ENCODE measurements at places on chromosomes 13 and 19.

- no peak for DNase-seq
Observed at GRCh38 chr19:6238256-6238642, 41.5 kb downstream of the MLLT1 start.

DNA sequence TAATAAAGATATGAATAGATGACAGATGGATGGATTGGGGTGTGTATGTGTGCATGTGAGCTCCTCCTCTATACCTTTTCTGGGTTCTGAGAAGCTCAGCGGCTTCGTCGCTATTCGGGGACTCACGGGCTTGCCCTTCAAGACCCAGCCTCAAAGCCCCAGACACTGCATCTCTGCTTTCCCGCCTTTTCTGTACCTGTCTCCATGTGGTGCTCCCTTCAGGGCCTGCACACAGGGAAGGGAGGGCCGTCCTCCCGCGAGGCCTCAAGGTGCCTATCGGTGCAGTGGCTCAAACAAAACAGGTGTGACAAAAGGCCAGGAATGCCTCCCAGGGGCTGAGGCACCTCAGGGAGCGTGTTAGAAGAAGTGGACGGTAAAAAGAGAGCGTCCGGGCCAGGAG is 16.2 kb downstream of the KRTDAP start:
- no peak for DNase-seq

- DNase-seq: no peak
Observed at GRCh38 chr19:48631225-48631624, 6.0 kb downstream of the DBP start.

DNA sequence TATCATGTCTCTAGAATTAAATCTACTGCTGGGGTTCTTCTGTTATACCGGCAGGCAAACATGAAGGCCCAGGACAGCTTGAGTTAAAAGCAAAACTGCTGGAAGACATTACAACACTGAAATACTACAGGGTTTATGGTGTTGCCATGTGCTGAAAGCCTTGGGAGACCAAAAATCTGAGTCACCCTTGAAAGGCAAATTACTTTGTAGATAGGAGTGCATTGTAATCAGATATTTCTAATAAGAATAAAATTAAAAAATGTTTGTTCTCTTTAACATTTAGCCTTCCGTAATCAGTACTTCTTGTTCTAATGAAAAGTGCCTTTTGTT is 181.3 kb downstream of the PCDH9 start:
- DNase-seq: no peak

- no peak for DNase-seq
Observed at GRCh38 chr13:22926748-22927400, 253.9 kb upstream of the SGCG start.

DNA sequence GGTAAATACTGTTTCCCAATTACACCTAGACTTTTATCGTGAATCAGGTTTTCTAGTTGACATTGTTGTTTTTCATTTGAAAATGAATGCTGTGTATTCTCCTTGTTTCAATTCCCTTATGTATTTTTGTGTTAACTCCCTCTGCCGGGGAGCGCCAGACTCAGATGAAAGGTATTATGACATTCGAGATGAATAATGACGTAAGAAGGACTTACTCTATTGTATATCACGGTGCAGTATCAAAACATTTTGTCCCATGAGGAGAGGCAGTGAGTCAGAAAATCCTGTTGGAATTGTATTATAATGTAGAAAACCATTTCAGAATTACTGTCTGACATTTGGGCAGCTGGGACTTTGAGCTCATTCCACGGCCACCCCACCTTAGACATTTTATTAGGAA is 61.6 kb downstream of the LRCH1 start:
- DNase-seq: no peak

- no peak for DNase-seq
Observed at GRCh38 chr13:75225288-75226032, 256.5 kb downstream of the TBC1D4 start.

DNA sequence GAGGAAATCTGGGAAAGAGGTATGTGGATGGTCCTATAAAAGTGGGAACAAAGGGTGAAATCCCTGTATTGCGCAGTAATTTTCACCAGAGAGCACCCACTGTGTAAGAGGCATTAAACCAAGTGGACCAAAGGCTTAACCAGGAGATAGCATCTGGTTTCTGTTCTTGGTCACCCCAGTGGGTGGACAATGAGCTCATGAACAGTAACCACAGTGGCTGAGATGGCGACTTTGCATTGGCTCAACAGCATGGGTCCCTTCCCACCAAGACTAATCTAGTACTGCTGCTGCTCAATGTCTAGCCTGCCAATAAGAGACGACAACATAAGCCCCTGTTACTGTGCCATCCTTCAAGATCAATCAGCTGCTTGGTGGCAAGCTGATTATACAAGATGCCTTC is 36.6 kb downstream of the CCDC169 start:
- DNase-seq: no peak

DNA sequence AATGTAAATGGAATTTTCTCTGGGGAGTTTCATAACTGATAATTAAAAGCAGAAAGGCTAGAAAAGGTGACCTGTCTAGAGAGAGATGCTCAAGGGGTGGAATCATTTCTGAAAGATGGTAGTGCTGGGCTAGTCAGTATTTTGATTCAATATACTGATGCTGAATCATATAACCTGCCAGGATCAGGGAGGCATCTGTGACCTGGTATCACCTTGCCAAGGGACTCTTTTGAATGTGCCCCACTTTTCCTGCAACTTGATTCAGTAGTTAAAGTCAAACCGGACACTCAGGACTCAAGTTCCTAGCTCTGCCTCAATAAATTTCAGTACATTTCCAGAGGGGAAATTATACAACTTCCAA is 15.8 kb downstream of the LCP1 start:
- no peak for DNase-seq

- no peak for DNase-seq
Observed at GRCh38 chr19:52331757-52332156, 4.3 kb upstream of the ZNF610 start.

GRCh38 chr19:39704181-39705044 is at the start of gene LGALS14:
TSS of gene LGALS14 (plus strand) at chr19:39704481. CDS start at chr19:39704529, 48 bp downstream.
- DNase-seq: no peak

DNA sequence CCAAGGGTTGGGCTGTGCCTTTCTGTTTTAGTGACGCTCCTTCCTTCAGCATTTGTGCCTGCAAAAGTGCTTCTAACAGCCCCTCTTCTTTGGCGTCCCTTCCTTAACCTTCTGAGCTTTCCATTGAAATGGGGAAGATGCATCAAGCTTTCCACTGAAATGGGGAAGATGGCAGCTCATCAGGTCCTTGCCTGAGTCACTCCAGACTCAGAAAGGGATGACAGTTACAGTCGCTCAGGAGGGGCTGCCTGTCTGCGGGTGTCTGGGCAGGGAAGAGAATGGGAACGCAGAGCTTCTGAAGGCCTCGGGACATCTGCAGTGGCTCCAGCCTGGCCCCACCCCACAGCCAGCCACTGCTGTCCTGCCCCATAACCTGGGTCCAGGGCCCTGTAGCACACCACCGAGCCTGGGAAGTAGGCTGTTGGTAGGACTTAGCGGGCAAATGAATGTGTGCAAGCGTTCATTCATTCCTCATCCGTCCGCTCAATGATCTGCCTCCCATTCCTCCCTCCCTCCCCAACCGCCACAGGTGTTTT is 9.8 kb downstream of the AP1M1 start:
- no peak for DNase-seq

DNA sequence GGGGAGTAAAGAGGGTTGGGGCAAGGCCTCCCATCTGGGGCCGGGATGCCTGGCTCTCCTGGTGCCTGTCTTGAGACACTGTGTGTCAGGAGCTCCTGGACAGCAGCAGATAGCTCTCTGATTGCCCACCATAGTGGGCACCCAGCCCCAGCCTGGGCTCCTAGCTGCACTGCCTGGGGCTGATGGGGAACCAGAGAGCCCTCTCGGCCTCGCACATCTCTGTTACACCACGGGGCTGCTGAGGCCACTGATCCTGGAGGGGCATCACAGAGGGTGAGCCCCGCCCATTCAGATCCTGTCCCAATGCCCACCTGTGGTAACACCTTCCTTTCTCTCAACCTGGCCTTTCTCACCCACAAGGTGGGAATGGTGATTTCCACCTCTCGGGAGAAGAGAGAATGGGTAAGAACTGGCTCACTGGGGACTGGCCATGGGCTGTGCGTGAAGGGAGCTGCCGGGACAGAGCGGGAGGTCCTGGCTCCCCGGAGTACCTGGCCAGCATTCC is 135.9 kb downstream of the URI1 start:
- no peak for DNase-seq

GRCh38 chr19:29056535-29056934 is 156.4 kb downstream of the UQCRFS1 start:
- no peak for DNase-seq

DNA sequence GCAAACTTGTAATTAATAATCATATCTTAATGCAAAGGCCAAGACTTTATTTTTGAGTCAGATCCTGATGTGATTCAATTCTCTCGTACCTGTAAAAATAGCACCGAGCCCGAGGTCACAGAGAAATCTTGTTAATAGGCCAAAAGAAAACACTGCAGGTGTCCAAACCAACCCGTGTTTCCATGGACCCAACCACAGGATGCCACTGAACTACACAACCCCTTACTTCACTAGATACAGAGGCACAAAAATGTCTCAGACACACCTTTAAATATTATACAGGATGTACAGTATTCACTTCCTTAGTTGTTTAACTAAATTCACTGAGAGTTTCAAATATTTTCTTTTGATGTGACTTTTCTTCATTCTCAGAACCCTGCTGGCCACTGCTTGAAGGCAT is 530.9 kb downstream of the MYO16 start:
- DNase-seq: no peak

GRCh38 chr19:40754611-40755247 is 3.7 kb downstream of the SNRPA start:
- no peak for DNase-seq

DNA sequence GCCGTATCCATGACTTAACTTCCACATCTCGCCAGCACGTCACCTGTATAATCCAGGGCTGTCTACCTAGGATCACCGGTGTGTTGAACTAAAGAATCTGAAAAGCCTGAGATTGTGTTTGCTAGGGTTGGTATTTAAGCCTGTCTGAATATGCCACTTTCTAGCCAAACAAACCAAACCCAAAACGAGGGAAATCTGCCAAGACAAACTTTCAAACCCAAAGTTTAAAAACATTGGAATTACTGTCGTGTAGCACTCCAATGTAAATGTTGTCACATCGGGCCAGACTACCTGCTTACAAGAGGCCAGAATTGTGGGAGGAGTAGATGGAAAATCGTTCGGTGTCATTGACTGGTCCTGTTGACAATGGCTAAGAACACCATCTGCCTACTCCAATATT is 747.8 kb downstream of the EFNB2 start:
- no peak for DNase-seq

DNA sequence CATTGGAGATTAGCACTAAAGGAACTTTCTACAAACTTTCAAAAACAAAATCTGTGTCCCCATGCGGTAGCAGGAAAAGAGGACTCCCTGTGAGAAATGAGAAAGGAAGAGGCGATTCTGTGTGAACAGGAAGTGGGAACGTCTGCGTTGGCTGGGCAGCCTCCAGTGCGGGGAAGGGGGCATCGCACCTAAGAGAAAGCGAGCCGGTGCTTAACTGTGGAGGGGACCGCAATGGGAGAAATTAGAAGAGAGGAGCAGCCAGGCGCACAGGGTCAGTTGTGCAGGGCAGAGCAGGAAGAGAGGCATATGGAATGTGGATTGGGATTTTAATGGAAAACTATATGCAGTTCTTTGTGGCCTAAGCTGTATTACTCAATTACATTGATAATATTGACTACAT is 77.4 kb upstream of the DOCK9 start:
- no peak for DNase-seq

DNA sequence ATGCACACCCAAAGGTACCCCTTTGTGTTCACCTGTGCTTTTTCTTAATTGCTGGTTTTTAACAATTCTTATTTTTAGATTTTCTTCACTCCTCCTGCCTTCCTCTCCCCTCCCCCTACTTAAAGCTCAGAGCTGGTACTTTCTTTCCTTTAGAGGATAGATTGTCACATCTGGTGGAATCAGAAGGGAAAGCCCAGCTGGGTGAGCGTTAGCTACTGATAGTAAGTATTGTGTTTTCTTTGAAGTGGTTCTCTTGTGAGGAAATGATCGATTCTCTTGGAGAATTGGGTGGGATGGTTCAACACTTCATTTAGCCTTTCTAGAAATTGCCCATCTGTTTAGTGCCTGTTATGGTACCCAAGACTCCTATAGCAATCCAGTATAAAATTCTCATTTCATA is 84.8 kb downstream of the FLT1 start:
- no peak for DNase-seq

GRCh38 chr13:42559057-42559456 is 14.9 kb upstream of the TNFSF11 start:
- DNase-seq: no peak

- no peak for DNase-seq
Observed at GRCh38 chr13:53159431-53159830, 130.8 kb downstream of the OLFM4 start.

- DNase-seq: peak; percentile 82
Observed at GRCh38 chr19:1252821-1253513, 4.6 kb downstream of the MIDN start.

DNA sequence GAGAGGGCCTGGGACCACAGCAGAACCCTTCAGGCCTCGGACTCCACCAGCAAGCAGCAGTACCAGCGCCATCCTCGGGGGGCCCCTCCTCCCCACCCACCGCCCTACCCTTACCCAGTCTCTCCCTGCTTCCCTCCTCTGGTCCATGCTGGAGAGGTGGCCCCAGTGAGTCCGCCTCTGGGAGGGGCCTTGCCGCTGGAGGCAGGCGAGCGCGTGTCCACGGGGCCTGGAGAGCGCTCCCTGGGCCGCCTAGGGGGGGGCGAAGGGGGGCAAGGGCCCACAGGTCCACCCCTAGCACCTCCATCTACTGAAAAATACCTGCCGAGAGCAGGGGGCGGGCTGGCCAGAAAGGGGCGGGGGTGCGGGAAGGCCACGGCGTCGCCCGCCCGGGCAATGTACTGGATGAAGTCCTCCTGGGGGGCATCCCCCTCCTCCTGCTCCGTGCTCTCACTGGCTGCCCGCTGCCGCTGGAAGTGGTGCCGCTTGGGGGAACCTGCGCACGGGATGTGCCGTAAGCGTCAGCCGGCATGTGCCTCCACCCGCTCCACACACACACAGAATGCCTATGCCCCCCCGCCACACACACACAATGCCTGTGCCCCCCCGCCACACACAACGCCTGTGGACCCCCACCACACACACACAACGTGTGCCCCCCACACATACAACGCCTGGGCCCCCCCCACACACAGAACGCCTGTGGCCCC is 6.9 kb downstream of the CBARP start:
- DNase-seq: no peak
